ENCODE measurements at places on chromosomes 3 and 15.

DNA sequence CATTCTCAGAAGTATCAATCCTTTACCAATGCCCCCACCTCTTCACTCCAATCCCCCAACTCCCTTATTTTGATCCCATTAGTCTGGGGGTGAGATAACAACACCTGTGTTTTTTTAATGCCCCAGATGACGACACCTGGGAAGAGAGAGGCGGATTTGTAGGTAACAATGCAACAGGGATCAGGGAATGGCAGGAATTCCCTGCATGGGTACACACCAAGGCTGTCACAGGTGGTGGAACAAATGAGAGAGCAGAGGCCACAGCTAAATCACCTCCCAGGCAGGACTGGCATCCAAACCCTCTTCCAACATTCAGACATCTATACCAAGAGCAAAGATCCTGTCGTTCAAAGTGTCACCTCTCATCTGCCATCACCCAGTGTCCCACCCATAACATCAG, 319.2 kb upstream of the TRIM42 start:
- DNase-seq: no peak

- no peak for DNase-seq
Measured at GRCh38 chr3:10581251-10581650, 75.9 kb upstream of the ATP2B2 start.

GRCh38 chr3:112333002-112333380, at the start of gene CD200:
TSS of gene CD200 (plus strand) at chr3:112333156. CDS start at chr3:112333213, 57 bp downstream.
- DNase-seq: peak; percentile 22

DNA sequence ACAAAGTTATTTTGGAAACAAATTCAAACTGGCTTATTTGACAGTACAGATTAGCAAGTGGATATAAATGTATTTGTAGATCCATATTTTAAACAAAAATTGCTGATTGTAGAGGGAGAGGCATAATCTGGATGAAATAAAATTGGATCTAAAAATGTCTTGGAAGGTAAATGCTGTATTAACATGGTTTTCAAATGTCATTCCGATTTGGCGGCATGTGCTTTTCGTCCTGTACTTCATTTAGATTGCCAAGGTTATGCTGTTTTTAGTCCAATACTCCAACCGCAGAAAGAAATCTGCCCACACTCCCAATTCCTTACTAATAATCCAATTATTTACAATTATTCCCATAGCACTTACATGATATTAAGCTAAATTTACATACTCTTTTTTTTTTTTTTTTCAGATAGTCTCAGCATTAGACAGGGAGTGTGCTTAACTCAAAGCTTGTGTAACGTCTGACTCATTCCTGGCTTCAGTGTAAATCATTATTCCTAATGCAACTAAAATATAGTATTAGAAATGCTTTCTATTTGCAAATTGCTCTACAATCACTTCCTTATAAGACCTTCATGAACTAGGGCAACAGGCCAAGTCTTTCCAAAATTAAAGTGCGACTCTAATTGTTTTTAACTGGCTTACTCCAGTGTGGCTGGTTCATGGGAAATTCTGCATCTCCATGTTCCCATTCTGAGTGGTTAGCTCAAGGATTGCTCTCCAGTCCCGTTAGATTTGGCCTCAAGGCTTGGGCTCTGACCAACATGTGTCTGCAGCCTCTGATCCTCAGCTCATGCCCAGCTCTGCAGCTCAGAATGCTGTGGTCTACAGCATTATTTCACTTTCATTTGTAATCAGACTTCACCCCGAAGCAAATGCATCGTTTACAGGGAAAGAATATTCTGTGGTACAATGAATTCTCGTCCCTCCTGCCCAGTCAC, 103.9 kb downstream of the FBN1 start:
- no peak for DNase-seq

DNA sequence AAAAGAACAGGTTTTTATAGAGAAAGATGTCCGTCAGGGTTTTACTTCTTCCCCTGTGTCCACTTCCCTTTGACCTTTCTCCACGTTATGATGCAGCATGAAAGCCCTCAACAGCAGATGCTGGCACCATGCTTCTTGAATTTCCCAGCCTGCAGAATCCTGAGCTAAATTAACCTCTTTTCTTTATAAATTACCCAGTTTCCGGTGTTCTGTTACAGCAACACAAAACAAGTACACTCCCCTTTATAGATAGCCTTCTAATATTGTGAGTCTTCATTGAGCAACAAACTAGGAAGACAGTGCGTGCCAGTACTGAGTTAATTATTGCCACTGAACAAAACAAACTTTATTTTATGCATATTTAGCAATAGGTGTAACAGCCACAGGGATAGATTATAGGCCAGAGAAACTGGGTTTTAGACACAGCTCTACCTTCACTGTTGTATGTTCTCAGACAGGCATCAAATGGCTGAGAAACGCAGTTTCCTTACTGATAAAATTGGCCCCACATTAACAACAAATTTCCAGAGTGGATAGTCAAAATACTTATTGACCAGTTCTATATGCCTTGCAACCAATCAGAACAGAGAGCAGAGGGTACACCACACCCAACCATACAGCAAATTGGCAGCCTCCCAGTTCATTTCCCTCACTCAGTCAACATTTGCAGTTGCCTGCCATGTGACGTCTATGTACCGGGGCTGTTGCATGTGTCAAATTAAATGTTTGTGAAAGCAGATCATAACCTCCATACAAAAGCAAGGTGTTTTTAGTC, 14.4 kb upstream of the TBL1XR1 start:
- DNase-seq: no peak

- DNase-seq: no peak
Measured at GRCh38 chr3:167575000-167575600, 78.6 kb downstream of the WDR49 start.

DNA sequence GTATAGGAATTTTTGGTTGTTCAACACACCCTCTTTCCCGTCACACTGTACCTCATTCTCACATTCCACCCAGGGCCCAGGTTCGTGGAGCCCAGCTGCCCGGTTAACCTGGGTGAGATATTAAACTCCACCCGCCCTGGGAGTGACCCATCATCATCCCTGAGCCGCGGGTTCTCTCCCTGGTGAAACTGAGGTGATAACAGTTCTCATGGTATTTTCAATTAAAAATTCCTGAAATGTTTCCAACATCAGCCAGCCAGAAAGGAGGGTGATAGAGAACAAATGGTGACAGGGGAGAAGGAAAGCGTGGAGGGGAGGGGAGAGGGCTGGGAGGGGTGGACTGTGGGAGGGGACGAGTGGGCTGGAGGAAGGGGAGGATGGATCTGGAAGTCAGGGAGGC, 148.8 kb downstream of the ALDH1A2 start:
- DNase-seq: no peak

DNA sequence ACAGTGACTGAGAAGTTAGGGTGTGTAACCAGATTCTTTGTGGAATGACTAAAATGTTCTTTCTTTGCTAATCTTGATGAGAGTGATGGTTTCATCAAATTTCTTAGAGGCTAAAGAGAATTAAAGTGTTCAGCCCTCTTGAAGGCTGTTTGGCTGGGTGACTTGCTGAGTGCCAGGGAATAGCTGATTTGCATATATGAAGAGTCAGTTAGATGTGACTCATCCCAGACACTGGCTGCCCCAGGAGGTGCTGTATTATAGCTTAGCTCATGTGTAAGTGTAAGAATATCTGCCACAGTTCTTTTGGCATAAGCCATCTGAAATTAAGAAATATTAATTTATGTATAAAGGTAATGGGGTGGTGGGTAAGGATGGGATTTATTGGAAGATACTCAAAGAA, 535.1 kb downstream of the NLGN1 start:
- no peak for DNase-seq

- DNase-seq: no peak
Measured at GRCh38 chr3:122443090-122443489, 27.2 kb upstream of the WDR5B start.

GRCh38 chr3:108022256-108023150, 68.3 kb downstream of the CD47 start:
- DNase-seq: no peak

- no peak for DNase-seq
Measured at GRCh38 chr3:264394-265156, 68.0 kb downstream of the CHL1 start.

DNA sequence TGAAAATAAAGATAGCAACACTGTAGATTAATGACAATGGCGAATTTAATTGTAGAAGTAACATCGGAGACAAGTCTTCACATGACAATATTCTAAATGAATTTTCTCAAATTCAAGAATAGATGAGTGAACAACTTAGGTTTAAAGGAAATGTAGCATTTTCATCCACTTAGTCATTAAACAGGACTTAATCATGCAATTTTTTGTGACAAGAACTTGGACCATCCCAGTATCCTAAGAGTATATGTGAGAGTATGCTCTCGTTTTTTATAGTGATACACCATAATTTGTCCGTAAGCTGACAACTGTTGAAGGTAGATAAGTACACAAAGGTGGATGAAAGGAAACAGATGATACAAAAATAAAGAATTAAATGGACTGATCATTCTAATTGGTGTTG, 81.5 kb downstream of the DLG1 start:
- DNase-seq: no peak

GRCh38 chr3:24519368-24520100, 24.9 kb upstream of the THRB start:
- no peak for DNase-seq

GRCh38 chr3:69741032-69741767, 1.9 kb downstream of the MITF start:
- DNase-seq: no peak

- no peak for DNase-seq
Measured at GRCh38 chr3:143751643-143752178, 96.6 kb downstream of the SLC9A9 start.

- DNase-seq: no peak
Measured at GRCh38 chr3:114308830-114309229, 15.0 kb downstream of the TIGIT start.

DNA sequence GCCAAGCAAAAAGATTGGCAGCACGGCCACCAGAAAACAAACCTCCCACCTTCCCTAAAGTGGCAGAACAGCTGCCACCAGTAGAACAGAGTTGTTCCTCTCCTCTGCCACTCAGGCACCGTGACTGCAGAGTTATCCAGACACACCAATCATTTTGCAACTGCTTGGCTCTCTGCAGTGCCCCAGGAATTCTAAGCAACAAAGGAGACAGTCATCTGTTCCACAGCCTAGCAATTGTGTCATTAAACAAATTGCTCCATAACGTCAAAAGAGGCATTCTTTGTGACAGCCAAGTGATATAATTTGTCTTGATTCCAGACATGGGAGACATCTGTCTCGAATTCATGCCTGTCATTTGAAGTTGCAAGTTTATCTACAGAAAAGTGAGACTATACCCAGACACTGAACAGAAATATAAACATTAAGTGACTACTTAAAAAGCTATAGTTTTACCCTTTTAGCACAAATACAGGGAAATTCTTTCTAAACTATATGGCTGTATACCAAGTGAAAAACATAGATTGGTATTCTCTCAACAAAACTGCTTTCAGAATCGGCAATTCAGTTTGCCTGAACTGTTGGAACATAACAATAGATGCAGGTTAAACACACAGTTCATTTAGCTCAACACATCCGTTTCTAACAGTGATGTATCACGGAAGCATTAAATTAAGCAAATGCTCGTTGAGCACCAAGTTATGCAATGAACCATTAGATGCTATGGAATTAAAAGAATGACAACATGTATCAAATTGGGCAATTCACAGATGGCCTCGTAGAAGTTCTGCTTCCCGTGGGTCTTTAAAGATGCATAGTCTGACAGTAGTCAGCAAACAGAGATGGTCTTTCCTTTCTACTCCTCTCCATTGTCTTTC, 281.3 kb downstream of the FGF12 start:
- DNase-seq: no peak

DNA sequence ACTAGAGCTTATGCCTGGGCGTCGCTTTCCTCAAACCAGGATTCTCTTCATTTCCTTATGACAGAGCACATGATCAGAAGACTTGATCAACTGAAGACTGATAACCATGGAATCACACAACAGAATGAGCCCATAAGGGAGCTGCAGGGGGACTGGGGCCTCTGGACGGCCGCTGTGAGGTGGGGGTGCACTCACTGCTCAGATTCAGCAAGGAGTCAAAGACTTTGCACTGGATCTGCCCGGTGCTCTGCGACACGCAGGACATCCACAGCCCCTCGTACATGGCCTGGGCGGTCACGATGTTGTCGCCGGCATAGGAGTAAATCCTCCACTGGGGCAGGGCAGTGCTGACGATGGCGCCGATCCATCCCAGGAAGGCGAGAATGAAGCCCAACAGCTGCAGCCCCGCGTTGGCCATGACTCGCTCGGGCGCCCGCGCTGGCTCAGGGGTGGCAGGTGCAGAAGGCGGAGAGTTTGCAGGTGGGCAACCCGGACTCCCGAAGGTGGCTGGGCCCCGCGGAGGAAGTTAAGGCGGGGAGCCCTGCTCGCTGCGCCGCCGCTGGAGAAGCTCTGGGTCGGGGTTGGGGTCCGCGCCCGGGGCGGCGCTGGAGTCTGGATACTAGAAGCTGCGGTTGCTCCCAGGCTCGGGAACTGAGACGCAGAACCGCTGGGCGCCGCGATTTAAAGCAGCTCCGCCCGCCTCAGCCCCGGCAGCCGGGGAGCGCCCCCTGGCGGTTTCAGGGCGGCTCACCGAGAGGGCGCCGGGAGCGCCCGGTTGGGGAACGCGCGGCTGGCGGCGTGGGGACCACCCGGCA, at the start of gene CLDN1:
CLDN1 (minus strand) TSS at position 658 of the 815 bp plus-strand sequence; CDS start at position 418, 240 bp downstream.
- DNase-seq: peak; percentile 10

DNA sequence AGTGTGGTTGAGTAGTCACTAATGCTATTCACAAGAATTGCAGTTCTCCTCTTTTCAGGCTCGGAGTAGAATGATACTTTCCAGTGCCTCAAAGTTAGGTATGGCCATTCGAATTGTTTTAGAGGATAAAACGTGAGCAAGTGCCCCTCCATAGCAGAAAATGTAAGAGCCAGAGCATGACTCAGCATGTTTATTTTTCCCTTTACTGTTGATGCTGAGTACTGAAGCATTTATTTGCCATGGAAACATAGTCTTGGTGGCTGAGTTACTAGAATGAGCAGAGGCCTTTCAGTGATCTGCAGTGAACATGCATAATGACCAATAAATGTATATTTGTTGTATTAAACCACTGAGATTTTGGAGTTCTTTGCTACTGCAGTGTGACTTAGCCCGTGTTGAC, 540.6 kb downstream of the NLGN1 start:
- no peak for DNase-seq

GRCh38 chr3:66425032-66425431, 75.8 kb downstream of the LRIG1 start:
- DNase-seq: no peak

- DNase-seq: no peak
Measured at GRCh38 chr3:113157408-113158030, 53.8 kb upstream of the BOC start.
